ENCODE measurements at places on chromosomes 6 and 20. TPM values are rescaled to one million over a fixed set of nuclear protein-coding genes. Genes with fewer than 3 reads are reported as not detected.

The GABRR1 gene
- not detected for total RNA-seq

- H3K4me1 ChIP-seq, result no peaks in the 10 kb centered on the region
- peaks cover 22% of the 10 kb centered on the region for H3K27me3 ChIP-seq
- peak; percentile 34 for DNase-seq
- no peak overlapping the region for H3K4me3 ChIP-seq
- H3K36me3 ChIP-seq, result no peaks in the 10 kb centered on the region
- H3K27ac ChIP-seq, result no peak overlapping the region
Measured at GRCh38 chr20:10125757-10126156, 91.0 kb downstream of the ANKEF1 start.

DNA sequence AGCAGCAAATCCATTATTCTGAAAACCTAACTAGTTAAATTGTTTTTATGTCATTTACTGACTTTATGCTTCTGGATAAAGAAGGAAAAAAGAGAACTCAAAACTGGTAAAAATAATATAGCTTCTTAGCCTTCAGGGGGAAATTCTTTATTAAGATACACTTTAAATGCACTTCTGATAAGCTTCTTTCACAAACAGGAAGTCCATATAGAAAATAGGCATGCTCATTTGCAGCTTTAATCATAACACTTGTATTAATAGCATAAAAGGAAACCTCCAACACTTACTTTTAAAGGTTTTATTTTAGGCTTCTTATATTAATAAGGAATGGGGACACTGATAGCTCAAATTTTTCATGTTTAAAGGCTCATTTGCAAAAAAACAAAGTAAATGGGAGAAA is 538.0 kb upstream of the SLC35B3 start:
- no peak for DNase-seq
- no peaks in the 10 kb centered on the region for H3K4me1 ChIP-seq
- H3K36me3 ChIP-seq, result no peaks in the 10 kb centered on the region
- no peak overlapping the region for H3K4me3 ChIP-seq
- H3K27ac ChIP-seq, result no peak overlapping the region

- no peak overlapping the region for H3K27ac ChIP-seq
- peaks cover 8% of the 10 kb centered on the region for H3K4me1 ChIP-seq
- H3K27me3 ChIP-seq, result 0 out of 2 replicates have a peak, but pooled peaks cover 2% of the 10 kb centered on the region
Measured at GRCh38 chr20:46025376-46025783, 3.6 kb upstream of the SLC12A5 start.

GRCh38 chr6:36593569-36594028 is 563 bp upstream of the SRSF3 start:
- peaks cover 33% of the 10 kb centered on the region for H3K4me1 ChIP-seq
- H3K27me3 ChIP-seq, result no peaks in the 10 kb centered on the region
- peak overlapping the region; percentile 65 for H3K27ac ChIP-seq

The KIF16B gene
- 12.7 TPM for total RNA-seq

DNA sequence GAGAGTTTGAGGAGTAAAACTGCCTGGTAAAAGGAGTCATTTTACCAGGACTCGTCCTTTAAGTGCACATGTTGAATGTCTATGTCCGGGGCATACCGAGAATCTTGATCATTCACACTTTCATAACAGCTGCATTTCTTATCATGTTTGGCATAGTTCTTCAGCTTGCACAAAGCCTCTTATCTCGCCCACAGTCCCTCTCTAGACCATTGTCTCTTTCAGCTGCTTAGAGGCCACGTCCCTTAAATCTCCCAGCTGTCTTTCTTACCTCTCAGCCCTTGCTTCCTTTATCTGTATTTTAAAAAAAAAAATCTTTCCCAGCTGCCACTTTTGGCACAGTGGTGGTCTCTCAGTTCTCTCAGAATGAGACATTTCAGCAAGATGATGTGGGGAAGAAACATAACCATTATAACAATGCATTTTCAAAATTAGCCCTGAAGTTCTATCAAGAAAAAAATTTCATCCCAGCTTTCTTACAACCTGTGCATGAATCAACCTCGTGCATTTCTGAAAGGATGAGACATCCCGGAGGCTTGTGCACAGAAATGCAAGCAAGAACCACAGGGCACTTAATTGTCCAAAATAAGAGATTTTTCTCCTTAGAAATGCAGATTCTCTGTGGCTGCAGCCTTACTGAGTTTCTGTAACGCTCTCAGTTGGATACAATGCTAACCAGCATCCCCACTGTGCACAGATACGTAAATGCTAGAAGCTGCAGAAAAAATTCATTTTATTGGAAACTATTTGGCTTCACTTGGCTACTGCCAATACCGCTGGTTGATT is 24.2 kb downstream of the RBM24 start:
- H3K36me3 ChIP-seq, result no peaks in the 10 kb centered on the region
- no peak overlapping the region for H3K4me3 ChIP-seq
- DNase-seq, result no peak
- H3K4me1 ChIP-seq, result no peaks in the 10 kb centered on the region
- H3K27ac ChIP-seq, result no peak overlapping the region

The HNF4A gene
- total RNA-seq, result not detected

DNA sequence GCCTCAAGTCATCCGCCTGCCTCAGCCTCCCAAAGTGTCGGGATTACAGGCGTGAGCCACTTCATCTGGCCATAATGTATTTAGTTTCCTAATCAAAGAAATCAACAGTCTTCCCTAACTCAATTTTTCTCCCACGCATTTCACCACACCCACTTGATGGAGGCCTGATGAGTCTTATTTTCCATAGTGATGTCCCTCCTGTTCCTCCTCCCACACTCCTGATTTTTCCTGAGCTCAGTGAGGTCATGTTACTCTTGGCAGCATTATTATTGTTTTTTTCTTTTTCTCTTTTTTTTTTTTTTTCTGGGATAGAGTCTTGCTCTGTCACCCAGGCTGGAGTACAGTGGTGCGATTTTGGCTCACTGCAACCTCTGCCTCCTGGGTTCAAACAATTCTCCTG is 8.9 kb downstream of the ABRACL start:
- peaks cover 5% of the 10 kb centered on the region for H3K36me3 ChIP-seq
- no peak overlapping the region for H3K27ac ChIP-seq
- DNase-seq, result no peak

DNA sequence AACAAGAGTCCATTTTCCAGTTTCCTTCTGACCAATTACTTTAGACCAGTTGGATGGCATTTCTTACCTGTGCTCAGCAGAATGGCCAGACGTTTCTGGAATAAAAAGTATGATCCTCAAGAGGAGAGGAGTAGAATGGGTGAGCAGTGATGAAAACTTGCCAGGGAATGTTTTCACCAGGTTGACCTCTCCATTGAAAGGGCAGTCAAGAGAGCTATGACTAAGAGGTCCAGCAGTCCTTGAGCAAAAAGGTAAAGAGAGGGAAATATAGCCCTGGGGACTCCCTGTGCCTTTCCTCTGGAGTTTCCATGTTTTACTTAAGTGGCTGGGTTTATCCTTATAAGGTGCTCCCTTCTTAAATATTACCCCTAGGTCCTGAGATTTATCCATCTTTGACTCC is 210.9 kb downstream of the TBX18 start:
- H3K36me3 ChIP-seq, result no peaks in the 10 kb centered on the region
- no peaks in the 10 kb centered on the region for H3K4me1 ChIP-seq
- H3K27ac ChIP-seq, result no peak overlapping the region
- no peak for DNase-seq
- no peak overlapping the region for H3K4me3 ChIP-seq

GRCh38 chr6:22019857-22020256 is 277.0 kb downstream of the PRL start:
- no peak overlapping the region for H3K4me3 ChIP-seq
- no peaks in the 10 kb centered on the region for H3K27me3 ChIP-seq
- no peak for DNase-seq
- no peaks in the 10 kb centered on the region for H3K4me1 ChIP-seq
- no peak overlapping the region for H3K27ac ChIP-seq
- H3K36me3 ChIP-seq, result no peaks in the 10 kb centered on the region

GRCh38 chr6:35124356-35124755 is 16.8 kb downstream of the TCP11 start:
- no peak overlapping the region for H3K4me3 ChIP-seq
- no peaks in the 10 kb centered on the region for H3K36me3 ChIP-seq
- H3K4me1 ChIP-seq, result peaks cover 10% of the 10 kb centered on the region
- H3K27me3 ChIP-seq, result no peaks in the 10 kb centered on the region
- H3K27ac ChIP-seq, result no peak overlapping the region

The GLP1R gene
- not detected for total RNA-seq

The SNAI1 gene
- 5.4 TPM for total RNA-seq

DNA sequence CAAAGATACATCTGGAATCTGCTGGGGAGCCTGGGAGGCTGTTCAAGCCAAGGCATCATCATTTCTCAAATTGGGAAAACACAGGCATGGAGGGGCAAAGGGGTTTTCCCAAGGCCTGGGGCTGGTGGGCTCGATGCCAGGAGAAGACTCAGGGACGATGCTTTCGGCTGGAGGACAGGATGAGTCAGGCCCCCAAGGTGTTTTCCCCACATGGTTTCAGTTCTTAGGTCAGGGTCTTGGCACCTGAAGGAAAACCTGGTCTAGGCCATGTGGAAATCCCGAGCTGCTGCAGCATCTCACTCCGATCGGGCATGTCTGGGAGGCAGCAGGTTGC is 348.1 kb downstream of the CDC5L start:
- H3K27ac ChIP-seq, result no peak overlapping the region
- H3K4me1 ChIP-seq, result peaks cover 25% of the 10 kb centered on the region
- no peak overlapping the region for H3K4me3 ChIP-seq
- H3K27me3 ChIP-seq, result no peaks in the 10 kb centered on the region
- peak; percentile 54 for DNase-seq

DNA sequence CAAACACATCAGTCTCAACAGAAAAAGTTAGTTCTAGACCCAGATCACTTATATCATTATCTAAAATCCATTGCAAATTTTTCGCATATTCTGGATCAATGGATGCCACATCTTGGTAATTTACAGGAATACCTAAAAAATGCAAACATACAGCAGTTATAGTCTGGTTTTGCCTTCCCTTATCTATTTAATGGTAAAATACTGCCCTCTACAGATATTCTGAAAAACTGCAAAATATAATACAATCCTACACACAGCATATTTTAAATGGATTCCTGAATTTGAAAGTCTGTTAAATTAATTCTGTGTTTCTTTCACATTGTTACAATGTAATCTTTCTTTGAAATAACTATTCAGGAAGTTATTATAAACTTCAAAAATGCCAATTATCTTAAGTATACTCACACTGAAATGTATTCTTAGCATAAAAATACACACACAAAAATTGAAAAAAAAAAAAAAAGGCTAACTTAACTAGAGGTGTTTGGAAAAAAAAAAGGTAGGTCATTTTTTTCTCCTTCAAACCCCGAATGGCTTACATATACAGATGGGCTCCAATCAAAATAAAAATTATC is 88.4 kb downstream of the HACE1 start:
- no peak overlapping the region for H3K27ac ChIP-seq
- no peaks in the 10 kb centered on the region for H3K36me3 ChIP-seq
- no peaks in the 10 kb centered on the region for H3K4me1 ChIP-seq
- no peak overlapping the region for H3K4me3 ChIP-seq
- no peaks in the 10 kb centered on the region for H3K27me3 ChIP-seq
- DNase-seq, result peak; percentile 45
